CD8-positive, alpha-beta memory T cell (primary cell): ENCODE measurements at places on chromosomes 3 and 15.

- no peak for DNase-seq
These were observed 108.6 kb upstream of the TNIK start for GRCh38 chr3:171568766-171569165.

DNA sequence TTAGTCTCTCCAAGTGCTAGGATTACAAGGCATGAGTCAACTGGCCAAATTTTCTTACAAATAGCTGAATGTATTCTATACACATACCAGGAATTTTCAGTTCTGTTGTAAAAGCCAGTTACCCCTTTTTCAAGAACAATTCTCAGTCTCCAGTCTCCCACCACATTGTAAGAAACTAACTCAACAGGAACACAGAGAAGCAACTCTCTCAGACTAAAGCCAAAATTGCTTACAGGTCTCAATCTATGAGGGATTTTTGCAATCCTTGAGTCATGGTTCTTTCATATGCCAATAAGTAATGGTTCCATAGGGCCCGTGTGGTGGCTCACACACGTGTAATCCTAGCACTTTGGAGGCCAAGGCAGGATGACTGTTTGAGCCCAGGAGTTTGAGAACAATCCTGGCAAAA lies 8.5 kb downstream of the IP6K2 start:
- no peak for DNase-seq

- no peak for DNase-seq
These were observed 352.6 kb downstream of the PDCD6IP start for GRCh38 chr3:34150992-34151391.

DNA sequence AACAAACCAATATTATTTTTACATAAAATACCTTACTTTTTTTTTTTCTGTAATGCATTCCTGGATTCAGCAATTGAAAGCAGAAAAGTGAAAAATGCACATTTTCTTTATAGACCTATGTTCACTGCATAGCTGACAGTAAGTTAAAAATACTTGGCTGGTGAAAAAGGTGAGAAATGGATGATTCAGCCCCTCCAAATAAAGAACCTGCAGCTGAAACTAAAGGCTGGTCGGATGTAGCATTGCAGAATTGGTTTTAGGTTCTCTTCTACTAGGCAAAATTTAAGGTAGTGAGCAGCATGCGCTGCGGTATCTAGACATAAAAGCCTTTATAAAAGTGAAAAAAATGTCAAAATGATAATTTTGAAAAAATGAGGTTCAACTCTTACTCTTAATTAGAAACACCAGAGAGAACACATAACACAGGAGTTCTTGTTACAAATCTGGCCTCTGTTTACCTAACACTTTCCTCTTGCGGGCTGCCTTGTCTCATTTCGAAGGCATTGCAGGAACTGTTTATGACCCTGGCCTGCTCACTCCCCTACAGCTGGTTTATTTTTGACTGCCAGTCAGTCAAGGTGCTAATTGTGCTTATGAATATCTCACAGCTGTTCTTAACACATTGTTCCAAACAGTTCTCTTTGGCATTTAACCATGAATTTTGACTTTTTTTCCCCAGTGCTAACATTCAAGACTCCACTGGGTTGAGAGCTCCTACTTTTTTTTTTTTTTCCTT lies 455.4 kb upstream of the TBL1XR1 start:
- DNase-seq, result no peak

DNA sequence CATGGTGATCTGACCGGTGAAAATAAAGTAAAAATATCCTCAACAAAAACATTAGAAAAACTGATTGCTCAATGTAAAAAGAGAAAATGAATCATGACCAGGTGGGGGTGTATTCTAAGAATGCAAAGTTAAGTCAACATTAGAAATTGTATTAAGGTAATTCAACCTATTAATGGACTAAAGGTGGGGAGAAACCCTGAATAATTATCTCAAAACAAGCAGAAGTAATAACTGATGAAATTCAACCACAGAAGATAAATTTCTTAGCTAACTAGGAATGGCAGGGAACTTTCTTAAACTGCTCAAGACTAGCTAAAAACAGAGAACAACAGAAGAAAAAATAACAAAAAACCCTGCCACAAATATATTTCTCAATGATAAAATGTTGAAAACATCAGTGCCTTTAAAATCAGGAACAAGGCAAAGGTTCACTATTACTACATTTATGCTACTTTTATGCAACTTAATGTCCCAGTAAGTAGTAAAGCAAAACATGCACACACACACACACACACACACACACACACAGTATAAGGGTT lies 204.4 kb upstream of the THBS1 start:
- DNase-seq, result no peak

GRCh38 chr3:39191111-39191510 lies 1.3 kb downstream of the XIRP1 start:
- DNase-seq, result no peak

DNA sequence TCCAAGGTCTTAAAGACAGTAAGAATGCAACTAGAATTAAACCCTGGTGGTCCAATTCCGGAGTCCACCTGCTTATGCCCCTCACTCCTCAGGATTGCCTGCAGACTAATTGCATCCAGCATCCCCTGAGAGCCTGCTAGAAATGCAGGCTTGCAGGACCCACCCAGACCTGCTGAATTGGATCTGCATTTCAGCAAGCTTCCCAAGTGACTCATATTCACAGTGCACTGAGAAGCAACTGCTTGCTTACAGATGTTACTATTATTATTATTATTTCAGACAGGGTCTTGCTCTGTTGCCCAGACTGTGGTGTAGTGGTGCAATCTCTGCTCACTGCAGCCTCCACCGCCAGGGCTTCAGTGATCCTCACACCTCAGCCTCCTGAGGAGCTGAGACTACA lies 83.5 kb upstream of the VGLL4 start:
- no peak for DNase-seq

- DNase-seq, result no peak
These were observed 215.2 kb downstream of the ZNF621 start for GRCh38 chr3:40739971-40740370.

DNA sequence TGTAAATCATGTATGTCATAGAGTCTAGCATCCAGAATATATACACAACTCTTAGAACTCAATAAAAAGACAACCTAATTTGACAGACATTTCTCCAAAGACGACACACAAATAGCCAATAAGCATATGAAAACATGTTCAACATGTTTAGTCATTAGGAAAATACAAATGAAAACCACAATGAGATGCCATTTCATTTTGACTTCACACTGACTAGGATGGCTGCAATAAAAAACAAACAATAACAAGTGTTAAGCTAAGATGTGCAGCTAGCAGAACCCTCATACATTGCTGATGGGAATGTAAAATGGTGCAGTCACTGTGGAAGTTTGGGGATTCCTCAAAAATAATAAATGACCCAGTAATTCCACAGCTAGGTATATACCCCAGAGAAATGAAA lies 16.4 kb downstream of the SPG11 start:
- DNase-seq, result no peak
